ENCODE measurements at places on chromosomes 13 and 19.

GRCh38 chr13:98688373-98688772, 64.1 kb downstream of the SLC15A1 start:
- H3K27me3 ChIP-seq = no peaks in the 10 kb centered on the region
- H3K36me3 ChIP-seq = no peaks in the 10 kb centered on the region
- H3K4me3 ChIP-seq = no peak overlapping the region
- DNase-seq = no peak
- no peaks in the 10 kb centered on the region for H3K4me1 ChIP-seq

DNA sequence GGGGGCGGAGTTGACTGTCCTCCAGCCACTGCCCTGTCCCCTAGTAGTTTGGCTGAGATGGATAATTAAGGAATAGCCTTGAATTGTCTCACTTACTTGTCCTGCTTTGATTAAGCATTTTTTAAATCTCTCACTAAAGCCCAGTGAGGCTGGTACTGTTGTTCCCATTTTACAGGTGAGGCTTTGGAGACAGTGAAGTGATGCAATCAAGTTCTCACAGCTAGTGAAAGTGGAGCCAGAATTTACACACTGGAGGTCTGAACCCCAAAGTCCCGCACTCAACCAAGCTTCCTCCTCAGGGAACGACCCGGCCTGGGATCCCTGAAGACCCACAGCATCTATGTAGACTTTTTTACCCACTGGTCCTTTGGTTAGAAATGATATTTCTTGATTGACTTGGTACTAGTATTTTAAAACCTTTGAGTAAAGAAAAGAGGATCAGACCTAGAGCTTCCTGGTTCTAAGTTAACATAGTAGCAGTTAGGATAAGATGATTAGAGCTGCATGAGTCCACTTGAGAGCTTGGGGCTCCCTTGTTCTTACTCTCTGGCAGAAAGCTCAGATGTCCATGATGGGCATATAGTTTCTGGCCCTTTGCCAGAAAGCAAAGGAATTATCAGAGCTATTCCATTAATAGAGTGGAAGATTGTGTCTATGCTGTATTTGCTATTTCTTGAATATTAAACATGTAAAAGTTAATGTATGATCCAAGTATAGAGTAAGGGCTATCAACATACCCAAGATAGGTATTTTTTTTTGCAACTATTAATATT, 154.3 kb downstream of the LMO7 start:
- peaks cover 38% of the 10 kb centered on the region for H3K4me1 ChIP-seq
- H3K27me3 ChIP-seq = no peaks in the 10 kb centered on the region
- no peaks in the 10 kb centered on the region for H3K36me3 ChIP-seq
- H3K4me3 ChIP-seq = no peak overlapping the region
- no peak overlapping the region for H3K27ac ChIP-seq

DNA sequence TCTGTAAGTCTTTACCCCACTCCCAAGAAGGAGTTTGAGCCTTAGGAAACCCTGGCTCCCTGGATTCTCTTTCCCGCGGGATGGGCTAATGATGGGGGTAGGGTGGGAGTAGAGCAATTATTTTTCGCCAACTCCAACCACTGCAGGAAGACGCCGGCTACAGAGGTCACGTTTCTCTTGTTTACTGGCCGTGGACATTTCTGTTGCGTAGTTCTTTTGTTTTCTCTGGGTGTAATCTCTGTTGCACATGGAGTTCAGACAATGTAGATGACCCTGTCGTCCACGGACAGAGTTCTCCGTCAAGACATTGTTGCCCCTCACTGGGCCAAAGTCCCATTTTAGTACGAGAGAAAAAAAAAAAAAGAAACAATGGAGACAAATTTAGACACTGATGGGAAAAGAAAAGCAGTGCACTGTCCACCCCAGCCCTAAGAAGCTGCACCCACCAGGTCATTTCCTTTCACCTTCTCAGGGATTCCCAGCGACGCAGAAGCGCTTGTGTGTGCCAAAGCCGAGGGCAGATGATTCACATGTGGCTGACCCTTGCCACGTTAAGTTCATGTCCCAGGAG, 133.9 kb upstream of the ARGLU1 start:
- DNase-seq = peak; percentile 4
- H3K27me3 ChIP-seq = no peaks in the 10 kb centered on the region
- no peaks in the 10 kb centered on the region for H3K36me3 ChIP-seq

- H3K27me3 ChIP-seq = no peaks in the 10 kb centered on the region
- peak overlapping the region; percentile 96 for H3K27ac ChIP-seq
- peak overlapping the region; percentile 8 for H3K4me3 ChIP-seq
- H3K36me3 ChIP-seq = no peaks in the 10 kb centered on the region
- H3K4me1 ChIP-seq = peaks cover 71% of the 10 kb centered on the region
- DNase-seq = peak; percentile 72
These were observed 33.6 kb upstream of the NANOS3 start for GRCh38 chr19:13843104-13843921.

- H3K36me3 ChIP-seq = peaks cover 1% of the 10 kb centered on the region
- no peak for DNase-seq
- no peak overlapping the region for H3K4me3 ChIP-seq
- H3K27ac ChIP-seq = no peak overlapping the region
- H3K4me1 ChIP-seq = no peaks in the 10 kb centered on the region
These were observed 37.0 kb downstream of the MYCBP2 start for GRCh38 chr13:77289851-77290250.

GRCh38 chr19:1266916-1267476, 2.1 kb upstream of the CIRBP start:
- H3K4me1 ChIP-seq = peaks cover 81% of the 10 kb centered on the region
- H3K4me3 ChIP-seq = no peak overlapping the region
- peak; percentile 81 for DNase-seq
- no peaks in the 10 kb centered on the region for H3K27me3 ChIP-seq

DNA sequence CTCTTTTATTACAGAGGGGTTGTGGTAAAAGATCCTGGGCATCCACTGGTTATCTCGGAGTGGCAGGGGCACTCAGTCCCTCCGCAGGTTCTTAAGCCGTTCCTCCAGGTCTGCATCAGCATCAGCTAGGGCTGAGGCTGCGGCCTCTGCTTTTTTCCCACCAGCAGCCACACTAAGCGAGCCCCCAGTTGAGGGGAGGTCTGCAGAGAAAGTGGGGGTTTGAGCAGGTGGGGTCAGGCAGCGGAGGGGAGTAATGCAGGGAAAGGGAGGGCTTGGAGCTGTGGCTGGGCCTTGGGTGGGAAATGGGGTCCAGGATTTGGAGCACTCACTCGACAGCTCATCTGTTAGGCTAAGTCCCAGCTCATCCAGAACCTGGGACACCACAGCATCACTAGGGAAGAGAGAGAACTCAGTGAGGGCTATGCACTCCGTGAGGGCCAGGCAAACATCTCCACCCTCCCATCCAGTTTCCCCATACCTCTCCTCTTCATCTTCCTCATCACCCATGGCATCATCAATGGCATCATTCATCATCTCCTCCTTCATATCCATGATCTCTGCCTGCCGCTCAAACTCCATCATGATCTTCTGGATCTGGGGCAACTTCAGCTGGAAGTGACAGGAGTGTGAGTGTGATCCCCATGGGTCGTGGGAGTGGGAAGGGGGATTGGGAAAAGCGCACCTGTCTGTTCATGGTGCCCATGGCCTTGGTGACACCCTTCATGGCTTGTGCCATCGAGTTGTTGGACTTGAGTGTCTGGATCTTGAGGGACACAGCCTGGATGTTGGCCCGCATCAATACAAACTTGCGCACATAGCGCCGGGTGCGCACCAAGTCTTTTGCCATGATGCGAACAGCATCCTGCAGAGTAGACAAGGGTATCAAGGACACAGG, 3.1 kb downstream of the CHMP2A start:
- H3K27ac ChIP-seq = no peak overlapping the region
- peaks cover 16% of the 10 kb centered on the region for H3K36me3 ChIP-seq
- no peak for DNase-seq
- H3K4me1 ChIP-seq = peaks cover 34% of the 10 kb centered on the region
- no peaks in the 10 kb centered on the region for H3K27me3 ChIP-seq

- peak overlapping the region; percentile 19 for H3K27ac ChIP-seq
- H3K4me1 ChIP-seq = no peaks in the 10 kb centered on the region
- no peak for DNase-seq
- H3K4me3 ChIP-seq = no peak overlapping the region
These were observed 72.1 kb downstream of the KLF12 start for GRCh38 chr13:74061926-74062595.

DNA sequence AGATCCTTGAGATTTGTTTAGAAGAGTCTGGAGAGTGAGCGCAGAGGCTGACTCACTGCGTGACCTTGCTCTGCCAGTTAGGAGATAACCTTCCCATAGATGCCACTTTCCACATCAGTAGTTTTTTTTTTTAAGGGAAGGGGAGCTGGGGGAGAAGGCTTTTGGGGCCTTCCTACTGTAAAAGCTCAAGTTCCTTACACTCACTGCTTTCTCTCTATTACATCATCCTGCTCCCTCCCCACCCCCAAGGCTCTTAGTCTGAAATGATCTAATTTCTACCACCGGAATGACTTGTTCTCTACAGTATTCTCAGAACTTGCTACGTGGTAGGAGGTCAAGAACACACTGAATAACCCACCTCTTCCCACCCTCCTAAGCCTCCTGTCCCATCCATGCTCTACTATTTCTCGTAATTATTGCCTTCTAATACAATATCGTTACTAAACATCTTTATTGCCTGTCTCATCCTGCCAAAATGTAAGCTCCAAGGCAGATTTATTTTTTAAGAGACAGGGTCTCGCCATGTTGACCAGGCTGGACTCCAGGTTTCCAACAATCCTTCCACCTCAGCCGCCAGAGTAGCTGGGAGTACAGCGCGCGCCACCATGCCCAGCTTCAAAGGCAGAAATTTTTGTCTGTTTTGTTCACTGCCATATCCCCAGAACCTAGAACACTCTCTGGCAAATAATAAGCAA, 1.2 kb downstream of the LONP1 start:
- peak overlapping the region; percentile 99 for H3K4me3 ChIP-seq
- DNase-seq = no peak
- H3K27me3 ChIP-seq = no peaks in the 10 kb centered on the region
- peak overlapping the region; percentile 98 for H3K27ac ChIP-seq

DNA sequence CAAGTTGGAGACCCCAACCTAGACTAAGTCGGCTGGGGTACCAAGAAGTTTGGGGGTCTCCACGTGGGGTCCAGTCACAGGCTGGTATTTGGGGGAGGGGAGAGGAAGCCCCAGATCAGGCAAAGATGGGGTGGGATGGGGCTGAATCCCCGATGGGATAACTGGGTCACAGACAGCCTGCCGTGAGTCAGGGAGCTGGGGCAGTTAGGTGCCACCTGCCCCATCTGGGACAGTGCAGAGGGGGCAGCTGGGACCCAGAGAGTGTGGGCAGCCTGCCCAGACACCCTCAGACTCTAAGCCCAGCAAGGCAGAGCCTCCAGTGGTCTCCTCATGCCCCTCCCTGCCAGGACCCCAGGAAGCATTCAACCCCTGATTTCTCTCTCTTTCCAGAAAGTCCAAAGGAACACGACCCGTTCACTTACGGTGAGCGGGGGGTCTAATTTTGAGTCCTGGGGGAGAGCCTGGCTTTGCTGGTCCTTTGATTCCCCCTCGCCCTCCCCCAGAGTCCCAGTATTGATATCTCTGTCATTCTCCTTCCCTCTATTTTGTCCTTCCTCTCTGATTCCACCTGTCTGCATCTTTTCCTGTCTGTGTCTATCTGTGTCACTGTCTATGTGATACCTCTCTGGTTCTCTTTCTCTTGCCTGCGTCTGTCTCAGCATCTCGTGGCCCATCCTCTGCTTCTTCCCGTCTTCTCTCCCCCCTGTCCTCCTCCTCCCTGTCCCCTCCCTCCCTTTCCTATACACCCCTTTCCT, 1.8 kb downstream of the FXYD1 start:
- no peaks in the 10 kb centered on the region for H3K36me3 ChIP-seq
- H3K4me3 ChIP-seq = no peak overlapping the region
- no peak for DNase-seq
- H3K4me1 ChIP-seq = peaks cover 43% of the 10 kb centered on the region
- no peaks in the 10 kb centered on the region for H3K27me3 ChIP-seq

DNA sequence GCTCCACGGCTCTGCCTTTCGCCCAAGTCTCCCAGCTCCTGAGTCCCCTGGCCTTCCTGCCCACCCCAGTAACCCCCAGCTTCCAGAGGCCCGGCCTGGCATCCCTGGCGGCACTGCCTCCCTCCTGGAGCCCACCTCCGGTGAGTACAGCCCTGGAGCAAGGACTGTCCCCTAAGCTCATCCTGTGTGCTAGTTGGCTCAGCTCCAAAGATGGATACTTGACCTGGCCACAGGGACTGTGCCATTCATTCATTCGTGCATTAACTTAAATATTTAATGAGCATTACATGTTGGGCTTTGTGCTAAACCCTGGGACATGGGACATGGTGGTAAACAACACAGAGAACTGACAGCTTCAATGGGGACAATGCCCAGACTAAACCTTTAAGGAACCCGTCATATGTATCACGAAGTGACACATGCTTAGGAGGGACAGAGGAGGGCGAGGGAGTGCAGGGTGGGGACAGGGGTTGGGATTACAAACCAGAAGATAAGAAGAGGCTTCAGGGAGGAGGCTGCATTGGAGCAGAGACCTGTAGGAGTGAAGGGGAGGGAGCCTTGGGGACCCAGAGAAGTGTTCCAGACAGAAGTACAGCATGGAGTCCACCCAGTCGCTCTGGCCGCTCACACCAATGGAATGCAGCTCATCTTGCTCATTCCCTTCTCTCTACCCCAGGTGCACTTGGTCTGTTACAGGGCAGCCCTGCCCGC, 6.9 kb upstream of the OVOL3 start:
- no peak overlapping the region for H3K27ac ChIP-seq
- H3K4me3 ChIP-seq = no peak overlapping the region
- H3K27me3 ChIP-seq = no peaks in the 10 kb centered on the region
- DNase-seq = no peak
- H3K4me1 ChIP-seq = no peaks in the 10 kb centered on the region

- no peak overlapping the region for H3K4me3 ChIP-seq
- H3K4me1 ChIP-seq = peaks cover 14% of the 10 kb centered on the region
- H3K36me3 ChIP-seq = no peaks in the 10 kb centered on the region
- no peaks in the 10 kb centered on the region for H3K27me3 ChIP-seq
- DNase-seq = peak; percentile 98
These were observed 7.0 kb upstream of the CBLC start for GRCh38 chr19:44770550-44771257.

DNA sequence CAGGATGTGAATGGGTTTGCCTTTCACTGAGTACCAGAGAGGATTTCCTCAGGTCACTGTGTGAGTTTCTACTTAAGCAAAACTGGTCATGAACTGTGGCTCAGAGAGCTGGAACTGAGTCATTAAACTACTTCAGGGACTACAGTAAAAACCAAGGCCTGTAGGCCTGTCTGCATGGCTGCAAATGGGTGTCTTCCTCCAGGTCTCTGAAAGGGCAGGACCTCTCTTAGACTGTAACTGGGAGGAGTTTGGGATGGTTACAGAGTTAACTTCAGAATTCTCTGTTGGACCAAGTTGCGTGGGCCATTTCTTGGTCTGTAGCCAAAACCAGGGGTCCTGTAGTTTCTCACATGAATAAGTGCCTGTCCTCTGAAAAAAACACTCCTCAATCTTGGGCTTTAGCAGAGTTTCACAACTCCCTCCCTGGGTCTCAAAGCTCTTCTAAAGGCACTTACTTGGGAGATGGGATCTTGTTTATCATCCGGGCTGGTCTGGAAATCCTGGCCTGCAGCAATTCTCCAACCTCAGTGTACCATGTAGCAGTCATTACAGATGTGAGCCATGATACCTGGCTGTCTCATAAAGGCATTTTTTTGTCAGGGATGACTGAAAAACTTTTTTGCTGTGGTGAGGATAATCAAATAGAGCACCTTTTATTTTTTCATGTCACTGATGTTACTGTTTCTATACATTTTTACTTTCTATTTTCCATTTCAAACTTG, 19.7 kb downstream of the ZNF714 start:
- H3K4me3 ChIP-seq = no peak overlapping the region
- no peaks in the 10 kb centered on the region for H3K36me3 ChIP-seq
- no peaks in the 10 kb centered on the region for H3K4me1 ChIP-seq
- DNase-seq = no peak
- H3K27ac ChIP-seq = no peak overlapping the region
- H3K27me3 ChIP-seq = no peaks in the 10 kb centered on the region

All from body of pancreas (tissue), 4 donors.